Mammary epithelial cell (primary cell): ENCODE measurements at places on chromosomes 5 and 9. TPM values are rescaled to one million over a fixed set of nuclear protein-coding genes. Genes with fewer than 3 reads are reported as not detected.

The FAT2 gene
- total RNA-seq: 137 TPM

The EQTN gene
- not detected in 2 replicates for total RNA-seq

The FOXD1 gene
- total RNA-seq: 58.1 and 78.6 TPM in 2 replicates

The PPP2CA gene
- 80.7 TPM for total RNA-seq

The MYORG gene
- total RNA-seq: 35.0 TPM

GRCh38 chr5:42689391-42689790 is 67.2 kb upstream of the CCDC152 start:
- peak; percentile 26 for DNase-seq

- DNase-seq: peak; percentile 17
Observed at GRCh38 chr5:14779975-14780374, 91.6 kb downstream of the ANKH start.

- DNase-seq: no peak
Observed at GRCh38 chr5:135851186-135851914, 16.9 kb downstream of the SLC25A48 start.

GRCh38 chr5:151699071-151699901 is 12.6 kb upstream of the SPARC start:
- peak; percentile 83 for DNase-seq

DNA sequence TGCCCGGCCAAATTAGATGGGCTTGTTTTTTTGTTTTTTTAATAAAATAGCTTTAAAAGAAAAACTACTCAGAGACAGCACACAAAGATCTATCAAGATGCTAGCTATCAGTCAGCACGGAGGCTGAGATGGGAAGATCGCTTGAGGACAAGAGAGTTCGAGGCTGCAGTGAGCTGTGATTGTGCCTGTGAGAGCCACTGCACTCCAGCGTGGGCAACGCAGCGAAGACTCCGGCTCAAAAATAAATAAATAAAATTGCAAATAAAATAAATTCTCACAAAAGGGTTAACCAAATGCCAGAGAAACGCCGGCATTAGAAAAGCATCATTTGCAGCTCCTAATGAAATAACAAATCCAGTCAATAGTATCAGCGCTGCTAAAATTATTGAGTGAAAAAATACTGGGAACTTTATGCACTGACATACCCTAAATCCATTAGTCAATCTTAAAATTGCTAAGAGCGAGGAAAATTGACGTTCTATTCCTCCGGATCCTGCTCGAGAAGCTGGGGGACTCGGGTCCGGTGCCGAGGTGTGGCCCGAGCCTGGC is 681 bp downstream of the CPLANE1 start:
- peak; percentile 5 for DNase-seq

GRCh38 chr5:1505506-1506241 is 18.1 kb downstream of the LPCAT1 start:
- no peak for DNase-seq
